Adipocyte (in vitro differentiated cells): ENCODE measurements at places on chromosomes 7 and 10.

- DNase-seq: no peak
Observed at GRCh38 chr10:95998255-95998784, 45.1 kb upstream of the CCNJ start.

DNA sequence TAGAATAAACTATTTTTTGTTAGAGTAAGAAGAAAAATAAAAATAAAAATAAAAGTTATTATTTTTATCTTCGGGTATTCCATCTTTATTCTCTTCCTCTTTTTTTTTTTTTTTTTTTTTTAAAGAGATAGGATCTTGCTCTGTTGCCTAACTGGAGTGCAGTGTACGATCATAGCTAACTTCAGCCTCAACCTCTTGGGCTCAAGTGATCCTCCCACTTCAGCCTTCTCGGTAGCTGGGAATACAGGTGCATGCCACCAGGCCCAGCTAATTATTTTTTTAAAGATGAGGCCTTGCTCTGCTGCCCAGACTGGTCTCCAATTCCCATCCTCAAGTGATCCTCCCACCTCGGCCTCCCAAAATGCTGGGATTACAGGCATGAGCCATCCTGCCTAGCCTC, 15.4 kb downstream of the STAM start:
- no peak for DNase-seq

- DNase-seq: no peak
Observed at GRCh38 chr7:84508606-84509005, 314.0 kb upstream of the SEMA3A start.

DNA sequence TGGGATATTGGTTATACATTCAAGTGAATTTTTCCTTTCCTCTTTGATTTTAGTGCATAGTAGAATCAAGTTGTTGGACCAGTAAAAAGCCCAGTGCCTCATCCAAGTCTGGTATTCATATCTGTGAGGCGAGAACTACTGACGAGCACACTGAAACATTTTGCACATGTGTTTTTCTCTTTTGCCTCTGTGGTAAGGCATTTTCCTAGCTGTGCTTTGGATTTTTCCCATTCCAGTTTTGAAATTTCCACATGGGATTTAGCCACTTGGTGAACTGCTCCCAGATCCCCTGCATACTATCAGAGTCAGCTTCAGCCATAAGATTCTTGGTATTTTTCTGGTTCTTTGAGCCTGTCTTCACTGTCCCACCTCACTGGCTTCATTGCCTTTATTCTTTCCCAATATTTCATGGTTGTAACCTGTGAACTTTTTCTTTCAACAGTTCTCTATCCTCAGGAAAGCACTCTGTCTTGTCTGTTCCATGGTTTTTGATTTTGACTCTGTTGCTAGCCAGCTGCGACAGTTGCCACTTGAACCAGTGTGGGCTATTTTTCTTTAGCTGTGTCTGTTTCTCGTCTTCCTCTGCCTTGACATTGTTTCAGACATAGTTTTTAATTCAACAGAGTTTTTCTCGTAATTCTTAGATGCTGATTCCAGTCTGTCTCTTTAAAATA, 239.0 kb downstream of the REEP3 start:
- peak; percentile 30 for DNase-seq

DNA sequence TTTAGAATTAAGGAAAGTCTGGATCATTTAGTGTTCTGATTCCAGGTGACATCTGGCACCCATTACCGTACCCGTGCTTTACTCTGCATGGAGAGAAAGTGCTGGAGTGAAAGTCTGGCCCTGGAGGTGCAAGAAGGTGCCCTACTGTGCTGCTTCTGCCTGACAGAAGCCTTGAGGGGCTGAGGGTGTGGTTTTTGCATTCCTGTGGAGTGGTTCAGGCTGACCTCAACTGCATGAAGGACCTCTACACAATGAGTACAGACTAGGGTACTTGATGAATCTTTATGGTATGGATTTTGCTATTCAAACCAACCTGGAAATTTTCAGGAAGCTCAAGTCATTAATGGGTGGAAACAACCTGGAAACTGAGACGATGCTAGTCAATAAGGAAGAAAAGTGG, 45.1 kb upstream of the GSAP start:
- DNase-seq: no peak

GRCh38 chr10:72076756-72077155, 11.6 kb downstream of the SPOCK2 start:
- DNase-seq: no peak

DNA sequence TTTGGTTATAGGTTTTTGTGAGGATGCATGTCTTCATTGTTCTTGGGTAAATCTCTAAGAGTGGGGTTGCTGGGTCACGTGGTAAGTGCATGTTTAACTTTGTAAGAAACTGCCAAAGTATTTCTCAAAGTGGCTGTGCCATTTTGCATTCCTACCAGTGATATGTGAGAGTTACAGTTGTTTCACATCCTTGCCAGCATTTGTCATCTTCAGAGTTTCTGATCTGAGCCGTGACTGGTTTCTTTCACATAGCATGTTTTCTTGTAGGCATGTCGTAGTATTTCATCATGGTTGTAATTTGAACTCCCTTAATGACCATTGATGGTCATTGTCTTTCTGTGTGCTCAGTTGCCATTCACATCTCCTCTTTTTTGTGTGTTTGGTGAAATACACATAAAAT, 286.0 kb downstream of the RNLS start:
- DNase-seq: peak; percentile 5

DNA sequence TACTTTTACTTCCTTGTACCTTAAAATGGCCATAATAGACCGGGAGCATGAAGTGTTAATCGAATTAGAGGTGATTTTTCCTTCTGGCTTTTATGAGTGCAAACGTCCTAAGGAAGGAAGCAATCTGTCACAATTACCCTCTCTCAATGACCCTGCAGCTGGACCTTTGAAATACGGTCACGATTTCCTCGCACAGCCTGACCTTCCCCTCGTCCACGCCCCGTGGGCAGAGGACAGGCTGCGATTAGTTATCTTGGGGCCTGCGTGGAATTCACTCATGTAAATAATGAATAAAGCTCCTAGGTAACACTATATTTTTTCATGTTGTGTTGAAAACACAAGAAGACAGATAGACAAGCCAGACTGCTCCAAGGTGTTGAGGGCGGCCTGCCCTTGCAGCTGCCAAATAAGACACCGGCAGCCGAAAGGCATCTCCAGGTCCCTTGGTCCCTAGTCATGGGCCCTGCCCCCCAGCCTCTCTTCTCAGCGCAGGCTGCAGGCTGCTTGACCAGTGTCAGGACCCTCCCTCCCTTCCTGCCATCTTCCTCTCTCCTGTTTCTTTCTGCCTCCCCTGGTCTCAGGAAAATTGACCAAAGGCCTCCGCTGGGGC, 199.9 kb downstream of the TCERG1L start:
- no peak for DNase-seq

DNA sequence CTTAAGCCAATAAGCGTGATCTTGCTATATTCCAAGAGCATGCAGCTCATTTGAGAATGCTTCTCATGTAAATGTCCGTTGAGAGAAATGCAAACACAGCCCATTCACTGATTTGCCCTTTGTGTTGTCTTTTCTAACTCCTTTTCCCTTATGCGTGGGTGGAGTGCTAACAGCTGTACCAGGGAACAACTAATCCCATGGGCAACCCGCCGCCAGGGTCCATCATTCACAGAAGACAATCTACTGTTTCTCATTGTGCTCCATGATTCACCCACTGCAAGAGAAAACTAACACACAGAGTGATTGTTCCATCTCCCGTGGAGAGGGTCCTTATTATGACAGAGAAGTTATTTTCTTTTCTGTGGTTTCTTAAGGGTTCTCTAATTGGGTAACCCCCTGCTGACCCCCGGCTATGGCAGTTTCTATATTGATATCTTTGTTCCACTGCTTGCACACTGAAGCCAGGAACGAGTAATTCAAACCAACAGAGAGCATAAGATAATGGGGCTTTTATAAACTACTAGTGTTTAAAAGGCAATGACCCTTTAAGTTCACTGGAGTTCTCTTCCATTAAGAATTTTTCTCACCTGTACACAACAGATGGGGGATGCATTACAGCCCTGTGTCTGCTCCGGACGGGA, 298.7 kb downstream of the BAMBI start:
- peak; percentile 9 for DNase-seq

- no peak for DNase-seq
Observed at GRCh38 chr7:44750921-44751571, 2.4 kb downstream of the ZMIZ2 start.

GRCh38 chr7:150867605-150868004, 15.3 kb downstream of the AOC1 start:
- no peak for DNase-seq

DNA sequence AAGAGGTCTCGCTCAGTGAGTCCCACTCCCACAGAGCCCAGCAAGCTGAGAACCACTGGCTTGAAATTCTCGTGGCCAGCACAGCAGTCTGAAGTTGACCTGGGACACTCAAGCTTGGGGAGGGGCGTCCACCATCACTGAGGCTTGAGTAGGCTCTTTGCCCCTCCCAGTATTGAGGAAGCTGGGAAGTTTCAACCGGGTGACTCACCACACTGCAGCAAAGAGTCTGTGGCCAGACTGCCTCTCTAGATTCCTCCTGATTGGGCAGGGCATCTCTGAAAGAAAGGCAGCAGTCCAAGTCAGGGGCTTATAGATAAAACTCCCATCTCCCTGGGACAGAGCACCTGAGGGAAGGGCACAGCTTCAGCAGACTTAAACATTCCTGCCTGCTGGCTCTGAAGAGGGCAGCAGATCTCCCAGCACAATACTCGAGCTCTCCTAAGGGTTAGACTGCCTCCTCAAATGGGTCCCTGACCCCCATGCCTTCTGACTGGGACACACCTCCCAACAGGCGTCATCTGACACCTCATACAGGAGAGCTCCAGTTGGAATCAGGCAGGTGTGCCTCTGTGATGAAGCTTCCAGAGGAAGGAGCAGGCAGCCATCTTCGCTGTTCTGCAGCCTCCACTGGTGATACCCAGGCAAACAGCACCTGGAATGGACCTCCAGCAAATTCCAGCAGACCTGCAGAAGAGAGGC, 970.9 kb upstream of the LRRN3 start:
- DNase-seq: no peak

DNA sequence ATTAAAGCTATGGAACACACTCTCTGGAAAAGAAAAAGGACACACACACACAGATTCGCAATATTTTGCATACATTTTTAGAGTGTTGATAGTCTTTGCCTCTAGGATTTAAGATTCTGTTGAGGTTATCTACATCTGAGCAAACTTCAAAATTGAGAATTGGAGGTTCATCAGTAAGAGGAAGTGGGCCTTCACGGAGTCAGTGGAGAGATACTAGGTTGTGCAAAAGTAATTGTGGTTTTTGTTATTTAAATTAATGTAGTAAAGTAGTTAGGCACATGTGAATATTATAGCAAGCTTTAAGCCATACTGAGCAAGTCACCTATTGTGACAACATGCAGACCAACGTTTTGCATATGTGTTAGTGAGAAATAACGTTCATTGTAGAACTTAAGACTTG, 19.8 kb upstream of the NXPH1 start:
- DNase-seq: no peak

DNA sequence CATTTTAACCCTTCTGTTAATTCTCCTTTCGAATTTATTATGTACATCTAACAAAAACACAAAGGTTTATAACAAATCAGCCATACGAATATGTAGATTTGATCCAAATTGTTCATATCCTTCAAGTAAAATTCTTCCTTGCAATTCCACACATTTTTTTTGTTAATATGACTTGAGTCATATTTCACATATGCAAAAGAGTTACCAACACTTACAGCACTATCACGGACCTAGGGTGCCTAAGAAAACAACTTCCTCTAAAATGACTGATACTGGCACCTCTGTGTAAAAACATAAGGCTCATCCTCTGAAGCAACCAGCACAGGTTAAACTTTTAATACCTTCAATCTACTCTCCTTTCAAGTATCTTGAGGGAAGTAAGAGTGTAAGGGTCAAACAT, 451.8 kb downstream of the SEMA3D start:
- no peak for DNase-seq

GRCh38 chr10:120841522-120842189, 9.5 kb upstream of the WDR11 start:
- no peak for DNase-seq

- no peak for DNase-seq
Observed at GRCh38 chr7:70458745-70459144, 673.2 kb upstream of the GALNT17 start.

- DNase-seq: peak; percentile 22
Observed at GRCh38 chr7:91880016-91880412, 488 bp downstream of the MTERF1 start.

GRCh38 chr10:125415006-125415633, 254.8 kb upstream of the CTBP2 start:
- no peak for DNase-seq

DNA sequence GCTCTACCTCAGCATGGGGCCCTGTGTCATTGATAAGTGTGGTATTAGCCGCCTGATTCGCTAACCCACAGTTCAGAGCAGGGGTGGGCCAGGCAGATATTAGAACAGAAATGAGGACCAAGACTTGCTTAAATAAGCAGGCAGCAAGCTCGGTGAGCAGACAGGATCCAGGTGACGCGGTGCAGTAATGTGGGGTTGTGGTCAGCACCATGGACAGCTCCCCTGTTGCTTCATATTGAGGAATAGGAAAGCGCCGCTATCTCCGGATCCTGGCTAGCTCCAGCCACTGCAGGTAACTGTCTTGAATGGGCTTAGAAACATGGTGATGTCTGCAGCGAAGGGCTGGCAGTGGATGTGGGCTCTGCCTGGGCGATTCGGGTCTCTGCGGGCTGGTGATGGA, 51.3 kb upstream of the GPR26 start:
- DNase-seq: peak; percentile 78

- DNase-seq: no peak
Observed at GRCh38 chr7:137818036-137818435, 28.7 kb downstream of the DGKI start.

DNA sequence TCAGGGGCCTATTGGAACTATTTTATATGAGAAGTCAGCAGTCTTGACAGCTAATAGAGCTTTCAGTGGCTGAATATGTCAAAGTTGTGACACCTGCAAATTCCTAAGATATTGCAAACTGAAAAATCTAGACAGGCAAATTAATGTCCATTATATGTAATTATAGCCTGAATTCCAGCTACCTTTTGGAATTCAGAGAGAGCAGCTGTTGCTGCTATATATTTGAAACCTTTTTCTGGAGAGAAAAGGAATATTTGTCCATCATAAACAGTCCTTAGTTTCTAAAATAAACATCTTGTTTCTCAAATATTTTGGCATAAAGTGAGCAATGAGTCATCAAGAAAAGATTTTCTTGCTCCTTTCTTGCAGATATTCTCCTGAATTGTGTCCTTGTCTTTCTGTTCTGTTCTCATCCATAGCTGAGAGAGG, 408.9 kb upstream of the SEMA3D start:
- DNase-seq: peak; percentile 78

- peak; percentile 72 for DNase-seq
Observed at GRCh38 chr10:99431190-99431760, 851 bp upstream of the GOT1 start.

- peak; percentile 35 for DNase-seq
Observed at GRCh38 chr7:99365318-99366141, 9.0 kb upstream of the ARPC1B start.

- DNase-seq: no peak
Observed at GRCh38 chr10:121974019-121974534, 940 bp downstream of the NSMCE4A start.
